Vagina (tissue), 2 donors: ENCODE measurements at places on chromosomes 1 and 21.

DNA sequence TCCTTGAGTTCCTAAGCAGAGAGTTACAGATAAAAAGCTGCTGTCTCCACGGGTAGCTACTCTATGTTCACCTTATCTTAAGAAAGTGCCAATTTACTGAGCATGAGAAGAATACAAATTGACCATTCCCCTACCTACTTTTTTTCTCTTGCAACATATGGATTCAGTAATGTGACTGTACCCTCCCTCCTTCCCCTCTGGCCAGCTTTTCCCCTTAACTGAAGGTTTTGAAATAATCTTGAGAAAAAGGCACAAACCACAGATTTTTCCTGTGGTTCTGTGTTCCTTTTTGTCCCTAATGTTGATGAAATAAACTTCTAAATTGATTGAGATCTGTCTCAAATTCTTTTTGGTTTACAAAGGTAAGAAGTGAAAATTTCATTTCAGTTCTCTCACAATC is 2.6 kb upstream of the CD2 start:
- no peak for DNase-seq

DNA sequence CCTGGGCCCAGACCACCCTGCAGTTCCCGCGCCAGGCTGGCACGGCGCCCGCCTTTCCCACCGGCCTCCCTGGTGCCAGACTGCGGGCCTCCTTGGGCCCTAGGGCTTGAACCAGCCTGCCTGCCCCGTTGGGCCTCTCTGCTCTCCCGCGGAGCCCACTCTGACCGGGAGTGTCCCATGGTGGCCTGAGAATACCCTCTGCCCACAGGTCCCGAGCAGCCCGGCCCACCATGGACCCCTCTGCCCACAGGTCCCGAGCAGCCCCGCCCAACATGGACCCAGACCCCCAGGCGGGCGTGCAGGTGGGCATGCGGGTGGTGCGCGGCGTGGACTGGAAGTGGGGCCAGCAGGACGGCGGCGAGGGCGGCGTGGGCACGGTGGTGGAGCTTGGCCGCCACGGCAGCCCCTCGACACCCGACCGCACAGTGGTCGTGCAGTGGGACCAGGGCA is 7.9 kb downstream of the MIB2 start:
- DNase-seq = no peak

DNA sequence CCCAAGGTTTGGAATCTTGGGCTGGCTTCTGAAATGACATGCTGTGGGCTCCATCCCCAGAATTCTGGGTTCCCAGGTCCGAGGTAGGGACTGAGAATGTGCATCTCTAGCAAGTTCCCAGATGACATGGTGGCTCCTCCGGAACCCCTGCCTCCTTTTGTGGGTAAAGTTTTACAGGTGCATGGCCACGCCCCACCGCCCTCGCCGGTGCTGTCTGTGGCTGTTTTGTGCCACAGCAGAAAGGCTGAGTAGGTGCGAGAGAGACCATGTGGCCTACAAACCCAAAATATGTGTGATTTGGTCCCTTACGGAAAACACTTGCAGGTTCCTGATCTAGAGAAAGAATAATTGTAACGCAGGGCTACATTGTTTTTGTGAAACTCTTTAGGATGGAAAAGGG is 30.9 kb downstream of the SKI start:
- DNase-seq = no peak

- no peak for DNase-seq
Measured at GRCh38 chr1:24190983-24191461, 3.9 kb upstream of the IFNLR1 start.

DNA sequence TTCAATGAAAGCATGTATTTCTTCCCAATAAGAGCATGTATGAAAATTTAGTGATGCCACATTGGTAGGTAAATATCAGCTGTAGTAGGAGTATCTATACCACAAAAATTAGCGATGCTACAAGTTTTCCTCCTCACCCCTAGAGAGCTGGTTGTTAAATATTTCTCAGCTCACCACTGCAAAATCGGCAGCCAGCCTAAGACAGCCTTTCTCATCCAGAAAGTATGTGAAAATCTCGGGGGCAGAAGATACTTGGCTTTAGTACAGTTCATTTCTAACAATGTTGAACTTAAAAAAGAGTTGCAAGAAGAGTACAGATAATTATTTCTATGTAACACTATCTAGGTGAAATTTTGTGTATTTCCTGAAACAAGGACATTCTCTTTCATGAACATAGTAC is 235.4 kb downstream of the TPR start:
- DNase-seq = no peak

DNA sequence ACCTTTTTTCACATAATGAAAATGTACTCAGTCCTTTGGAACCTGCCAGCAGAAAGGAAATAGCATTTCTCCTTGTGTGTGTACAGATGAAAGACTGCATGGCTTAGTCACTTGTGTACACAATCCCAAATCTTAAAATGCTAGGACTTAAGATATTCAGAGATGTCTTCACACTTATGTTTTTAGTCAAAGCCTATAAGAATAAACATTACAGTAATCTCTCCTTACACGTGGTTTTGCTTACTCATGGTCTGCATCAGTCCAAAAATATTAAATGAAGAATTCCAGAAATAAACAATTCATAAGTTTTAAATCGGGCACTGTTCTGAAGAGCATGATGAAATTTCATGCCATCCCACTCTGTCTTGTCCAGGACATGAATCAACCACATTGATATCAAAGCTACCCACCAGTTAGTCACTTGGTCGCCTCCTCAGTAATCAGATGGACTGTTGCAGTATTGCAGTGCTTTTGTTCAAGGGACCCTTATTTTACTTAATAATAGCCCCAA is 75.7 kb upstream of the RRP15 start:
- DNase-seq = no peak

- no peak for DNase-seq
Measured at GRCh38 chr1:230350208-230350921, 75.8 kb downstream of the PGBD5 start.

DNA sequence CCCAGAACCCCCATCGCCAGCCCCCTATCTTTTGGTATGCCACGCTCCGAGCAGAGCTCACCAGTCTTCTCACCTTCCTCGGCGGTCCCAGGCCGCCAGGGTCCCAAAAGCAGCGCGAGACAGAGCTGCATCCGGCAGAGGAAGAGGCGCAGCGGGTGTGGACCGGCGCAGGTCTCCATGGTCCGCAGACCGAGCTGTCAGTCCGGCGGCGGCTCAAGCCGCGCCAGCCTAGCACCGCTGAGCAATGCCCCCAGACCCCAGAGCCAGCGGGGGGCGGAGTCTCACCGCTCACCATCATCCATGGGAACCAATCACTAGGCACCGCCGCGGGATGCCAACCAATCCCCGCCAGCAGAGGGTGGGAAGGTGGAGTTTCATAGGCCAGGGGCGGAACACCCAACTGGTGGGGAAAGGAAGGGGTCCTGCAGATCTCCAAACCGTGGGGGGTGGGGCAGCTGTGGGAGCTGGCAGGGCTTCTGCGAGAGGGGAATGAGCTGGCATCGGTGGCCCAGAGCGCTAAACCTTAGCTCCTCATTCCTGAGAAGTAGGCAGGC is at the start of gene EPHA10:
EPHA10 (minus strand) TSS at position 233 of the 554 bp plus-strand sequence; CDS start at position 179, 54 bp downstream.
- DNase-seq = no peak
